ENCODE measurements at places on chromosomes 12 and 14.

DNA sequence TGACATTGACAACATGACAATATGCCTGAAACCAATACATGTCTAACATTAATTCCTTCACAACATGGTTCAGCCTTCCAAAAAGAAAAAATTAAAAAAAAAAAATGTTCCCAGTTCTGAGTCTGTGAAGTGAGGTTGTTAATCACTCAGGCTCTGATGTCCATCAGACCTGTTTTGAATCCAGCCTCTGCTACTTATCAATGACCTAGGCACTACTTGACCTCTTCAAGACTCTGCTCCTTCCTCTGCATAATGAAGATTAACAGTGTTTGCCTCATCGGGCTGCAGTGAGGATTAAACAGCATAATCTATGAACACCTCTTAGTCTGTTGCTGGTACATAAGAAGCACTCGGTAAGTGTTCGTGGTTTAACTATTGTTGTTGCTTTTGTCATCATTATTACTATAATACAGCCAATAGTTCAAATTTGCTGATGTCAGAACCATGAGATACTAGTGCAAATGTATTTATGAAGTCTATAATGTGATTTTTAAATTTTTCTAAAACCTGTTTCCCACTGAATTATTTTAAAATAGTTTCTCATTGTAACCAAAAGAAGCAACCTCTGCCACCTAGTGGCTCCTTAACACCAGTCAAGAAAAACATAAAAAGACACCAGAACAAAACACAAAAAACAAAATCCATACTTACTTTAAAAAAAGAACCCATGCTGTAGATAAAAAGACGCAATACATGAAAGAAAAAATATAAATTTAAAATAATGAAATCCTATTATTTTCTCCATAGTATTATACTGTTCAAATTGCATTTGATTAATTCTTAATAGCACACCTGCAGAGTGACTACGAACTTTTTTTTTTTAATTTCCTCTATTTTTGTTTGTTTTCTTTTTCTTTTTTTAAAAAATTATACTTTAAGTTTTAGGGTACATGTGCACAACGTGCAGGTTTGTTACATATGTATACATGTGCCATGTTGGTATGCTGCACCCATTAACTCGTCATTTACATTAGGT is 20.3 kb upstream of the TMX1 start:
- peak; percentile 38 for DNase-seq

DNA sequence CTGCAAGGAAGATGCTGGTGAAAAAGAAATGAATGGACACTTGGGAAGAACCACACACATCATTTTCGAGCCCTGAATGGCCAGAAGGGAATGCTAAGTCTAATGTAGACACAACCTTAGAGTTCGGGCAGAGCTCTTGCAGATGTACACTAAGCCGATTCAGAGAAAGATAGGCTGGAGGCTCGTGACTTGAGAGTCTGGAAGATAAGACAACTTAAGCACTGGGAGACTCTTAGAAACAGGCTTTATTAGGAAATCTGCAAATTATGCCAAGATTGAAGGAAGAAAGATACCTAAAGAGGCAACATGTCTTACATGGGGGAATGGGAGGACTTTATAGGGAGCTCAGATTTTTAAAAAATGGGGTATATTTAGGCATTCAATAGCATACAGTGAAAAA is 13.5 kb downstream of the TBPL2 start:
- no peak for DNase-seq

GRCh38 chr14:60644666-60645065 is 4.6 kb downstream of the SIX1 start:
- no peak for DNase-seq

- DNase-seq: no peak
Observed at GRCh38 chr14:34098045-34098984, 147.4 kb upstream of the EGLN3 start.

DNA sequence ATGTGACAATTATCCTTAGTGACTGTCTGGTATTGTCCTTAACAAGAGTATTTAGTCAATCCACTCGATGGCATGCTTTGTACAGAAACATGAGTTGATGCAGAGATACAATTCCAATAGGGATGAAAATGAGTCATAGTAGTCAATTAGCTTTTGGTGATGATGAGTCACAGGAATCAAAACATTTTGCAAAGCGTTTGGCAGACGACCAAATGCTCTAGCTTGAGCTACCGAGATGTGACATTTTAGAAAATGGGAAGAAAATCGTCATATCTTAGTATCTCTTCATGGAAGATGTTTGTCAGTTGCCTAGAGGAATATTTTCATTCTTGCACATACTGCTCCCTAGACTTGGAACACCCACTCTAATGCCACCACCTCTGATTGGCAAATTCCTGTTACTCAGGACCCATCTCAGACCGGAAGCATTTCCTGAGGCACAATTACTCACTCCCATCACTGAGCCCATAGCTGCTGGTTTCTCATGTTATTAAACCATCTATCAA is 95.0 kb downstream of the LMNTD1 start:
- no peak for DNase-seq

GRCh38 chr12:6936194-6936635 is 7.4 kb upstream of the RNU7-1 start:
- no peak for DNase-seq

GRCh38 chr14:68210729-68211299 is 391.2 kb downstream of the RAD51B start:
- DNase-seq: no peak

DNA sequence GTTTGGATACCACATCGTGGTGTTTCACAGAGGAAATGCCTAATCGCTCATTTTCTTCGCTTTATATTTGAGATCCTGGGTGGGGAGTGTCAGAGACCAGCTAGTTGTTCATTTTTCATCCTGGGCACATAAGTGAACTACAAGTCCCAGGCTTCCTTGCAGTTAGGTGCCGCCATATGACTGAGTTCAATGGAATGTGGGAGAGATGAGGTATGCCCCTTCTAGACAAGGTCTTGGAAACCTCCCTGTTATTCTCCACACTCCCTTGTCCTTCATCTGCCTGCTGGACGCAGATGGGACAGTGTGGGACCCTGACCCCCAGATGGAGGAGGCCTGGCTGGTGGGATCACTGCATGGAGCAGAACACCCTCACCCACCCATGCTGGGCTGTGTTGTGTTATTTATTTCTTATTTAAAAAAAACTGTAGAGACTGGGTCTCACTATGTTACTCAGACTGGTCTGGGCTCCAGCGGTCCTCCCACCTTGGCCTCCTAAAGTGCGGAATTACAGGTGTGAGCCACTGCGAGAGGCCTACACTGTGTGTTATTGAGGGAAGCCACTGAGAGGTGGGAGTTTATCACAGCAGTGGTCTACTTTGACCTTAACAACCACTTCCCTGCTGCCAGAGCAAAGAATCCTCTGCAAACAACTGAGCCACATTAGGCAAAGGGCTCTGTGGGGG is 42.9 kb upstream of the VRK1 start:
- no peak for DNase-seq

DNA sequence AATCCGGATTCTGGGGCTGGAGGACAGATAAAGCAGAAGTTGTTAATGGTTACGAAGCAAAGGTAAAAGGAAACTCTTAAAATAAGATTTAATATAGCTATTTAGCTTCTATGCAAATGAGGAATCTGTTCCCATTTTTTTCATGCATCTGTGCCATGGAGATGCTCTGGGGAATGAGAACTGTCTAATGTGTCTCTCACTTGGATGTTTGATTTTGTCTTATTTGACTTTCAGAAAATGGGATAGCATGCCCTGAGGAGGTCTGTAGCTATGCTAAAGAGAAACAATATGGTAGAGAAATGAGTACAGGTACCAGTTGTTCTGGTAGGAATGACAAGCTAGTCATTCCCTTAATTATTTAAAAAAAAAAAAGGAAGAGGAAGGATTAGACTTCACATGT is 24.3 kb downstream of the C12orf76 start:
- DNase-seq: no peak

DNA sequence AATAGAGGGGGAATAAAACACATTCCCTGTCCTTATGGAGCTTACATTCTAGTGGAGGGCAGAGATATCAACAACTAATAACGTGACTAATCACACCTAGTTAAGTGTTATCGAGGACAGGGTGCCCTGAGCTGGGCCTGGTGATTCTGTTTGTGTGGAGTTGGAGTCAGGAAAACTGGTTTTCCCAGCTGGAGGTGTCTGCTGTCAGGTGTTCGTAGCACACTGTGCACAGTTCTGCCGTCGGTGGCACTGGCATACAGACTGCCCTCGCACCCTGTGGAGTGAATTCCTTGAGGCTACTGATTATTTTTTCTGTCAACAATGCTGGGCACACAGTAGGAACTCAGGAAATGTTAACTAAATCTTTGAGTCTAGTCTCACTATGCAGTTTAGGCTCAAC is 900 bp upstream of the MTERF2 start:
- DNase-seq: no peak

DNA sequence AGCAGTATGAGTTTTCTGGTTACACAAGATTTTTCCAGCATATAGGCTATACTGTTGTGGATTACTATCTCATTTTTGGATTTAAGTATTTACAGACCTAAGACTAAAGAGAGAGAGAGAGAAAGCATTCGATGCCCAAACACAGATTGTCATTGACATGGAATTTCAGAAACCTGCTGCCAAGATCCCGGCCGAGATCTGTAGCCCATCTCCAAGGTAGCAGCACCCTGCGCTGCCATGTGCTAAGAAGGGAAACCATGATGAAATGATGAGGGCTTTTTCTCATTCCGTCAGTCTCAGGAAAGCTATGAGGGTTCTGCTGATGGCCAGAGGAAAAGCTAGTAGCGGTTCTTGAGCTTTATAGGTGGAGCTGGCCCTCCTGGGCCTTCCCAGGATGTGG is 135.6 kb upstream of the EVL start:
- no peak for DNase-seq

- no peak for DNase-seq
Observed at GRCh38 chr12:46787496-46788055, 38.2 kb downstream of the SLC38A4 start.

GRCh38 chr12:107378609-107379008 is 285.3 kb upstream of the CRY1 start:
- DNase-seq: no peak

DNA sequence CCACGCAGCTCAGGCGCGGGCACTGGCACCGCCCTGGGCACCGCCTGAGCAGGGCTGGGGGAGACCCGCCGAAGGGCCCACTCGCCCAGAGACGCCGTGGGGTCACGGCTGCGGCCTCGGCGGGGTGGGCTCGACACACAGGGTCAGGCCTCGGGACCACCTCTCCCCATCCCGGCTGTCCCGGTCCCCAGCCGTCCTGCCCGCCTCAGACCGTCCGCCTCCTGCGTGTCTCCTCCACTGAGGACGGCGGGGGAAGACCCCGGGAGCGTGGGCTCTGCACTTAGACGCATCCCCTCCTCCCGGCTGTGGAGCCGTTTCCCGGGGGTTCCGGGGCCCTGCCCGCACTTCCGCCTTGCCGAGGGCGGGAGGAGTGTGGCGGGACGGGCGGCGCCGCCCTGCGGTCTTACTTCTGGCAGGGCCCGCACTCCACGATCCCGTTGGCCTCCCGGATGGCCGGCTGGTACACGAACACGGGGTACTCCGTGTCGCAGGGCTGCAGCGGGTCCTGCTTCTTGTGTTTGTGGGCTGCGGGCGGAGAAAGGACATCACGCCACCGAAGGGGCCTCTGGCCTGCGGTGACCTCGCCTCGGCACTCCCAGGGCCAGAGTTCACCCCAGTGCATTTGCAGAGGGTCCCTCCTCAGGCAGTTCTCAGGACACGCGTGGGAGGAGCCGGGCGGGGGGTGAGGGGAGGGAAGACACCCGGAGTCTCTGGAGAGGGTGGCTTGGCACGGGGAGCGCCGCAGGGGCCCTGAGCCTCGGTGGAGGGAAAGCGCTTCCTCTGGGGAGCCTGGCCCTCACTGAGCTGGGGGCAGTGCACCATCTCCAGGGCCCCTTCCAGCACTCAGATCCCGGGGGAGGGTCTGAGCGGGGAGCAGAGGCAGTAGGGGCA is 23.1 kb upstream of the LRTM2 start:
- no peak for DNase-seq

DNA sequence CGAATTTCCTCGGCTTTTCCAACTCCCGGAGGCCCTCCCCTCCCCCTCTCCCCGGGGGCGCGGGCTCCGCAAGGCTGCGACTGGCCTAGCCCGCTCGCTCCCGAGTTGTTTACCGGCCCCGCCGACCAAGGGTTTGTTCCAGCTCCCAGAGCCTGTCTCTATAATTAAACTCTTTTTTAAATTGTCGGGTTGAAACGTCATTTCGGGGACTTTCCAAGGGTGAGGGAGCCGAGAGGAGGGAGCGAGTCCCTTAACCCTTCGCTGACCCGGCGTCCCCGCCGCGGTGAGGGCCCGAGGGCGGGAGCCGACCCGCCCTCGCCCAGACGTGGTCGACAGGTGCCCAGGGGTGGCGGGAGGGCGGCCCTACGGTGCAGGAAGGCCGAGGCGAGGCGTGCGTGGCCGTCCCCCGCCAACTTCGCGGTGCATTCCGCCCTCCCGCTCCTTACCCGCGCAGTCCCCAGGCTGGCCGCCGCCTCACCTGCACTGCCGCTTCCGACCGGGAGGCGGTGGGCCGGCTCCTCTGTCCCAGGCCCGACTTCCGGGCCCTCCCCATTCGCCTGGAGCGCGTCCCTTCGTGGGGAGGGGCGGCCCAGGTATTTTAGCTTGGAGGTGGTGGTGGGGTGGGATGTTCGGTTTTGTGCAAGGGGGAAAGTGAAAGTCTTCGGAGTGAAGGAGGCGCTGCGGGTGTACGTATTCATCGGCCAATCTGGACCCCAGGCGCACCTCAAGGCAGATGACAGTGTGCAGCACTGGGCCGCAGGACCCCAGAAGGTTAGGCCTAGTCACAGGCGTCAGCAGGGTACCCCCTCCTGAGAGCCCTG is 2.9 kb upstream of the ZFP36L1 start:
- peak; percentile 51 for DNase-seq

DNA sequence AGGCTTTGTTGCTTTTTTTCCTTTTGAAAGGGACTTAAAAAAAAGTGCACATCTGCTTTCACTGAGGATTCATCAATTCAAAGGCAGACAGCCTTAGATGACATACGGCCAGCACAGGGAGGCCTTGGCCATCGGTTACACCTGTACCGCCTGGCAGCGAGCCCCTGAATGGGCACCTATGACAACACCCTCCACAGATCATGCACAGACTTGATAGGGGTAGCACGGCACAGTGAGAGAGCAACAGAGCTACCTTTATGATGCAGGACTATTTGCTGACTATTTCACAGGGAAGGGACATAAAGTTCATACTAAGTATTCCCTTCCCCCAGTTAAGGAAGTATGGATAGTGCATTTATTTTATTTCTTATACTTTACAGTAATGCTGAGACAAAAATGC is 137.9 kb upstream of the ARID2 start:
- DNase-seq: no peak

- no peak for DNase-seq
Observed at GRCh38 chr14:76138758-76139723, 12.7 kb upstream of the GPATCH2L start.
